ENCODE measurements at places on chromosomes 4 and X.

GRCh38 chr4:151738720-151739517 lies 21.9 kb downstream of the GATB start:
- no peak for DNase-seq

GRCh38 chrX:83819304-83819703 lies 41.6 kb upstream of the CYLC1 start:
- DNase-seq: no peak

DNA sequence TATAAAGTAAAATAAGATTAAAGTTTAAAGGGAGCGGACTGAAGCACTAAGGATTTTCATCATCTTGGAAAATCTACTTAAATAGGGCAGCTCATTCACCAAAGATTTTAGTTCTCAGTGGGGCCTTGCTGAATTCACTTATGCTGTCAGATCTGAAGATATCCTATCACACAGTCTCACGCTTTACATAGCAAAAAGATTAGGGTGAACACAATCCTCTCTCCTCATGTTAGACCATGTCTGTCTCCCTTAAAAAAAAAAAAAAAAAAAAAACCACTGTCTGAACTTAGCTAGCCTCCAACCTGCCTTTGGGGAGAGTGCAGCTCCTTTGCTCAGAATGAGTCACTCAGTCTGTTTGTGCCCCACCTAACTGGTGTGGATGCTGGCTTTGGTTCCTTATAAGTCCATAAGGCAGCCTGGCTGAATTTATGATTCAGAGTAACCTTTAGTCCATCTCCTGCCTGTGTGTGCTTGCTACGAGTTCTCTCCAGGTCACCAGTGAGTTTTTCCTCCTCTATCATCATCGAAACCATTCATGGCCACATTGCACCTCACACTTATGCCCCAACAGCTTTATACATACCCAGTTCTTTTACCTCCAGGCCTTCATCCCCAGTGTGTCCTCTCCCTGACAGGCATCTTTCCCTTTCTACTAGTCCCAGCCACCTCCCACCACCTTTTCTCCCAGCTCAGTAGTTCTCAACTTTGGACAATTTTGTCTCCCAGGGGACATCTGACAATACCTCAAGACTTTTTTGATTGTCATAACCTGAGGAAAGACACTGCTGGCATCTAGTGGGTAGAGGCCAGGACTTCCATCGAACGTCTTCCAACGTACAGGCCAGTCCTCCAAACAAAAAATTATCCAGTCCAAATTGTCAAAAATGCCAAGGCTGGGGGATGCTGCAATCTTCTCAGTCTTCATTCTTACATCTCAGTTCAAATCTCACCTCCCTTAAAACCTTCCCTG lies 220.7 kb upstream of the EMCN start:
- DNase-seq: no peak

DNA sequence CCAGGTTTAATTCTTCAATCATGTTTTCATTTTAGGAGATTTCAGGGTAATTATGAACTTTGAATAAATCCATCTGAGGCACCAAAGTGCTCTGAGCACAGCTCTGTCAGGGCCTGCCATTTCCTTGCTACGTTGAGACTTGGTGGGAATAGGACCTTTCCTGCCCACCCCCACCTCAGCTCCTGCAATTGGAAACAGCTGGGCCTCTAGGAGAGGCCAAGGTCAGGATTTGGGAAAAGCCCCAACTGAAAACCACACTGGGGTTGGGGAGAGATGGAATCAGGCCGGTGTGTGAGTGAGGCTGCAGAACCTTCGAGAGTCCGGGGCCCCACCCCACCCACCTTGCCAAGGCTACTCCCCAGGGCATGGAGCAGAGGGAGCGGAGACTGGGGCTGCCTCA lies 212.7 kb upstream of the BCOR start:
- DNase-seq: no peak

DNA sequence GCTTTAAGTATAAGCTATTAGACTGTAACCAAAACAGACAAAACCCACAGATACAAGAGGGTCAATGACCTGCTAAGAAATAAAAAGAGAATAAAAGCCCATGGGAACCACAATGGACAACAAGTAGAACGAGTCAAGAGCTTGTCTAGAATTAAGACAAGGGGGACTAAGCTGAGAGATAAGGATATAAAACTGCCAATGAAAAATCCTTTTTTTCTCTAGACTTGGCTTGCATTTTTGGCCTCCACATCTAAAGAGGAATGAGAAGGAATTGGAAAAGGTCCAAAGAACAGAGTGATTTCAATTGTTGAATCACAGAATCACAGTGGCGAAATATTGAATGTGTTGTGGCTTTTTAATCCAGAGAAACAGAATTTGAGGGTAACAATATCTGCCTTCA lies 135.7 kb downstream of the QDPR start:
- no peak for DNase-seq

DNA sequence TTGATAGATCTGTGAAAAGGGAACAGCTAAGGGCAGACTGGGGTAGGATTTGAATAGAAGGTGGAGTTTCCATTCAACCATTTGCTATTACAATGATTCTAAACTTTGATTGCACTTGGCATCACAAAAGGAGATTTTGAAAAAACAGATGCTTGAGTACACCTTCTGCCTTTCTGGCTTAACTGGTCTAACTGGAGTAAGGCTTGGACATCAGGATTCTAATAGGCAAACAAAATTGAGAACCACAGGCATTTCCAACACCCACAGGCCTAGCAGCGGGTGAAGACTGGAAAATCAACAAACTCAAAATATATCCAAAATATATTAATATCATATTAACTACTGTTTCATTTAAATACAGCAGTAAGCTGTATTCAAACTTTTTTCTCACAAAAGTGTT lies 1.9 kb upstream of the VEGFC start:
- no peak for DNase-seq

DNA sequence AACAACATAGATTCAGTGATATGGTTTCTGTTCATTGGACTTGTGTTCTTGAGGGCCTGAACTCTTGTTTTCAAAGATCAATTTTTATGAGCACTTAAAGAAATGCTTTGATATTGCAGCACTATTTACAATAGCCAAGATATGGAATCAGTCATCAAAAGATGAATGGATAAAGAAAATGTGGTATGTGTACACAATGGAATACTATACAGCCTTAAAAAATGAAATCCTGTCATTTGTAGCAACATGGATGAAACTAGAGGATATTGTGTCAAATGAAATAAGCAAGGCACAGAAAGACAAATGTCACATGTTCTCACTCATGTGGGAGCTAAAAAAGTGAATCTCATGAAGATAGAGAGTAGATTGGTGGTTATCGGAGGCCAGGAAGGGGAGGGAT lies 21.9 kb downstream of the RNF128 start:
- no peak for DNase-seq

DNA sequence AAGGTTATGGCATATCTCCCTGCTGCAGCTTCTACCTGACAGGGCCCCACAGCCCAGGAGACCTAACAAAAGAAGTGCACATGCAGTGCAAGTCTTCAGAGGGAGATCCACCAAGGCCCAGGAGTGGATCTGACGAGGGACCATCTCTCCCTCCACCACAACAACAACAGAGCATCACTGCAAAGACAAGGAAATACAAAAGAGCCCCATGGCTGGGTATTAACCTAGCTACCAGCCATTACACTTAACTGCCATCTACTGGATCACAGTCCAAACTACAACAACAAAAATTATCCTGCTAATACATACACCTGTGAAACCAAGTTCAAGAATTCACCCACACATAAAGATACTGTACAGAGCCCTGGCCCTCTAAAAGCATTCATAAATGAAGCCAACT lies 280.2 kb upstream of the SLC7A11 start:
- DNase-seq: no peak

GRCh38 chr4:74203467-74203866 lies 45.5 kb downstream of the MTHFD2L start:
- DNase-seq: no peak

GRCh38 chr4:87390551-87390890 lies 467 bp downstream of the HSD17B11 start:
- no peak for DNase-seq

- DNase-seq: no peak
These were observed 666.0 kb downstream of the GRID2 start for GRCh38 chr4:92969650-92970379.

- DNase-seq: no peak
These were observed 26.3 kb downstream of the MAEA start for GRCh38 chr4:1315836-1316536.

DNA sequence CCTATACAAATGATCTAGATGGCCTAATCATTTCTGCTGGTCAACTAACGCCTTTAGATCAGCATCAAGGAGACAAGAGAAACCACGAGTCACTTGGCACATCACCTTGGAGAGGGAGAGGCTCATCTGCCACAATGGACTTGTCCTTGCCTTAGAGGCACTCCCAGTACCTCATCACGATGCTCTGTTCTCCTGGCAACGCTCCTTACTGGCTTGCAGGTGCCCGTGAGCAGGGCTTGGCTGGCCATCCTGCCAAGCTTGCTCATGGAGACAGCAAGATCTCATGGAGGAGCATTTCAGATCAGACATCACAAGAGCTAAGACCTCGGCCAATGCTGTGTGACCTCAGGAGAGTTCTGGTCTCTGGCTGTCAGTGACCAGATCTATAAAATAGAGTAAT lies 2.7 kb upstream of the SMIM20 start:
- no peak for DNase-seq

DNA sequence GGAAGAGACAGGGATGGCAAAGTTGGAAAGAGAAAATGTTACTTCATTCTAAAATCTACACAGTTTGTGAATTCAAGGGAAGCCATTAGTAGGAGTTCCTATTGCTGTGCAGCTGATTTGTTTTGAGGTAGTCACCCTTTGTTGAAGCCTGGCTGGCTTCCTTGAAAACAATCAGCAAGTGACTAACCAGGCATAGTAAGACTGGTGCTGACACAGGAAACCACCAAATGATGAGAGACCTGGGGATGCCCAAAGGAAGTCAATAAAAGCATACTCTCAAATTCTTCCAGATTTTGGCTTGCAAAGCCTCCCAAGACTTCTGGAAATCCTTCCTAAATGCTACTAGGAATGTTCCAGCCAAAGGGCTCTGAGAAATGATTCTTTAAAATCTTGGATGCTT lies 23.9 kb upstream of the PRDM8 start:
- no peak for DNase-seq

DNA sequence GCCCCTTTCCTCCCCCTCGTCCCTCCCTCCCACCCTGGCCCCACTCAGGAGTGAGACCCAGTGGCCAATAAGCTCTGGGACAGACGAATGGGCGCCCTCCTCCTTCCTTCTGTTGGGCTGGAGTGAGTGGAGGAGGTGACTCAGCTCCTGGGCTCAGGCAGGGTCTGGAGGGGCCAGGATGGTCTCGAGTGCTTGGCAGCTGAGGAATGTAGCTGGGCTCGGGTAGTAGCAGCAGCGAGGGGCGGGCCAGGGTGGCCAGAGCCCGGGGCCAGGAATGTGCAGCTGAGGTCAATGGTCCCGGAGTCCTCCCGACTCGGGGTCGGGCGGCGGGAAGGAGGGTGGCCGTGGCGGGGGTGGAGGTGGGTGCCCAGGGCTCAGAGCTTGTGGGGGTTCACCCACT lies 15.0 kb downstream of the G6PD start:
- no peak for DNase-seq

DNA sequence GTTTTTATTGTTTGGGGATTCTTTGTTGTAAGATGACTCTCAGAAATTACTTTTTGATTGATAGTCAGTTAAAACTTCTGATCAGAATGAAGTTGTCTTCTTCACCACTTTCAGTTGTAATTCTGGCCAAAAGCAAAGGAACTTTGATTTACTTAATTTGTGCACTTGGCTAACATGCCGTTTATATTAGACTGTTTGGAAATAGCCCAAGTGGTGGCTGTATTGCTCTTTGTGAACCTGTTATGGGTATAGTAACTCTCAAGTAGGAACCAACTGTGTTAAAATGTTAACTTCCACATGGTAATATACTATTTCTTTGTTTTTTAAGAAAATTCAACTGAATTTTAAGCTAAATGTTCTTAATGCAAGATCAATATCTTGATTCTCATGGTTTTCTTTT lies 581.9 kb downstream of the GRID2 start:
- DNase-seq: no peak

GRCh38 chr4:84690481-84690880 lies 107.6 kb downstream of the CDS1 start:
- no peak for DNase-seq

DNA sequence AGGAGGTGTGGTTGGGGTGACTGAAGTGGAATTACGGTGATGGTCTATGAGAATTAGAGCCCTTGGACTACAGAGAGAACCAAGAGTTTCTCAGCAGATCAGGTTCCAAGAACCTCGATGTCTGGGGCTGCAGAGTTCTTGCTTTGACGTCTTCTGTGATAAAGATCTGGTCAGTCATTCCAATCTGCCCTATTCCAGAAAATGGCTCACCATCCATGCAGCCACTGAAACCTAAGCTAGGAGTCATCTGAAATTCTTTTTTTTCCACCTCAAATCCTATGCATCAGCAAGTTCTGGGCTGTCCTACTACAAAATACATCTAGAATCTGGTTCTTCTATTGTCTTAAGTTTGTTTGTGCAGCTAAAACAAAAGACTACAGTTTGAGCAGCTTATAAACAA lies 254.4 kb upstream of the PGRMC2 start:
- DNase-seq: no peak

GRCh38 chr4:143441678-143442077 lies 71.8 kb upstream of the SMARCA5 start:
- no peak for DNase-seq

DNA sequence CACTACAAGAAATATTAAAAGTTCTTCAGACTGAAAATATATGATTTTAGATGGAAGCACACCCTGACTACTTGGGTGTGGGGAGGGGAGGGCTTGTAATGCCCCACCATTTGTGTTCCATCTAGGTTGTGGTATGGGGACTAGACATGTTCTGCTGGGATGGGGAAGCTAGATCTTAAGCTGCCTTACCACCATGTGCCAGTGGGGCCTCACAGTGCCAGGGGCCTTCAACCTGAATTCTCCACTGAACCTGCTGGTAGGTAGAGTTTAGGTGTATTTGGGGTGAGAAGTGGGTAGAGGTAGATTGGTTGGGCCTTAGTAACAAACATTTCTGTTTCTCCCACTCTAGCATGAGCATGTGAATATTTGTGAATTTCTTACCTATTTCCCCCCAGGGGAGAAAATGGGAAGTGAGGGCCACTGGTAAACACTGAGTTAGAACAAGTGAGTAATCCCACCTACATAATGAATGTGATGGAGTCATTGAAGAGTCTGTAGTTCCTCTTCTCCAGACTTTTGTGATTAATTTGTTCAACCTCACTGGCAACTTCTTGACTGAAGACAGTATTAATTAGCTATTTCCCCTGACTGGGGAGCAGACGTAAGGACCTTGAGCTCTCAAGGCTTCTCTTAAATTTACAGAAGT lies 44.0 kb downstream of the BRCC3 start:
- DNase-seq: no peak

DNA sequence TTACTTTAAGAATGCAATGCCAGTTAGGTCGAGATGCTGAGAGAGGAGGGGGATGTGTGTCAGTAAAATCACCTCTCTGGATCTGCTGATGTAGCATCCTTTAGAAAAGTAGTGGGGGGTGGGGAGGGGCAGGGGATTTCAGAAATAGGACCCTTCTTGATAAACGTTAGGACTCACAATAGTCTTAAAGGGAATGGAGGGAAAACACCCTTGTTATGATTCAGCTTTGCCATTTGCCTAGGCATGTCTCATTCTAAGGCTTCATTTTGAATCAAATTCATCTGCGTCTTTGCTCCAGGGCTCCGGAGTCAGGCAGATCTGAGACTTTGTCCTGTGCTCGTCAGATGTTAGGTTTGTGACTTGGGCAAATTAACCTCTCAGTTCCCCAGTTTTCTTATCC lies 879 bp downstream of the SH2D1A start:
- no peak for DNase-seq
